ENCODE measurements at places on chromosomes 16 and 17.

DNA sequence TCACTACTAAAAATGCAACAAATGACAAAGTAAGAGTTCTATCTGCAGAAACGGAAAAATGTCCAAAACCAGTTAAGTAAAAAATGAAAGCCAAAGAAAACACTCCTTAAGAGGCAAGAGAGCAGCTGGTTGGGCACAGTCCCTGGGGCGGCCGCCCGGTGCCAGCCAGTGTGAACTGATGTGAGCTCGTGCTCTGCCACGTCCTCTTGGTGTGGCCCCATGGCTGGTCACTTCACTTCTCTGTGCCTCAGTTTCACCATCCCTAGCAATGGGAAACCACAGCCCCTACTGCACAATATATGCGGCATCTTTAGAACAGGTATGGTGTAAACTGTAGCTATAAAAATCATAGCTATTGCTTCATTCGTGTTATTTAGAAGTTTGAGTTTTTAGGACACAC, 21.2 kb downstream of the USP36 start:
- DNase-seq, result no peak

- DNase-seq, result peak; percentile 67
These were observed 6.4 kb upstream of the SOCS3 start for GRCh38 chr17:78366109-78366848.

GRCh38 chr17:73760439-73760758, 116.2 kb upstream of the SDK2 start:
- DNase-seq, result no peak

DNA sequence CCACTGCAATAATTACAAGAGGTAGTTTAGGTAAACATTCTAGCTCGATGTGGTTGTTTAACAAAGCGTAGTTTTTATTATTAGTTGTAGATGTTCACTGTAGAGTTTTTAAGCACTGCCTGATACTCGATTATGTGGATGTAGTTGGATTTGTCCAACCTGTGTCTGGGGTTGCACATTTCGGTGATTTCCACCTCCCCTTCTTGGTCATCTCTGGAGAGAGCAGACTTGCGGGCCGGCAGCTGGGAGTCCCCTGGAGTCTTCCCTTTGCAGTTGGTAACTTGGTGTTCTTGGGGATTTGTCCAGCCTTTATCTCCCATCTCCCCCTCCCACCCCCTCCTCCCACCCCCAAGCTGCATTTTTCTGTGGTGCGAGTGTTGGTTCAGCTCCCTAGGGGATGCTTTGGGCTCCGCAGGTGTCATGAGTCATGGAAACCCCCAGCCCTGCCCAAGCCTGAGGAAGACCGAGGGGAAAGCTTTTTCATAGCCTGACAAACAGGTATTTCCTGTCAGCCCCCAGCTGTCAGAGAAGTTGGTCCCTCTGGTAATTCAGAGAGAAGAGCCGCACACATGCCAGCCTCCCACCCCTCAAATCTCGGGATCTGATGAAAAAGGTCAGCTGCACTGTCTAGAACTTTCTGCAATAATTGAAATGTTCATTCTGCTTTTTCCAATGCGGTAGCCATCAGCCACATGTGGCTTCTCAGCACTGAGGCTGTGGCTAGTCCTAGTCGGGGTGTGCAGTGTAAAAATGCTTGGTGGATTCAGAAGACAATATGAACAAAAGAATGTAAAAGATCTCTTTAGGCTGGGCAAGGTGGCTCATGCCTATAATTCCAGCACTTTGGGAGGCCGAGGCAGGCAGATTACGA, 50.3 kb downstream of the KSR1 start:
- DNase-seq, result peak; percentile 9

DNA sequence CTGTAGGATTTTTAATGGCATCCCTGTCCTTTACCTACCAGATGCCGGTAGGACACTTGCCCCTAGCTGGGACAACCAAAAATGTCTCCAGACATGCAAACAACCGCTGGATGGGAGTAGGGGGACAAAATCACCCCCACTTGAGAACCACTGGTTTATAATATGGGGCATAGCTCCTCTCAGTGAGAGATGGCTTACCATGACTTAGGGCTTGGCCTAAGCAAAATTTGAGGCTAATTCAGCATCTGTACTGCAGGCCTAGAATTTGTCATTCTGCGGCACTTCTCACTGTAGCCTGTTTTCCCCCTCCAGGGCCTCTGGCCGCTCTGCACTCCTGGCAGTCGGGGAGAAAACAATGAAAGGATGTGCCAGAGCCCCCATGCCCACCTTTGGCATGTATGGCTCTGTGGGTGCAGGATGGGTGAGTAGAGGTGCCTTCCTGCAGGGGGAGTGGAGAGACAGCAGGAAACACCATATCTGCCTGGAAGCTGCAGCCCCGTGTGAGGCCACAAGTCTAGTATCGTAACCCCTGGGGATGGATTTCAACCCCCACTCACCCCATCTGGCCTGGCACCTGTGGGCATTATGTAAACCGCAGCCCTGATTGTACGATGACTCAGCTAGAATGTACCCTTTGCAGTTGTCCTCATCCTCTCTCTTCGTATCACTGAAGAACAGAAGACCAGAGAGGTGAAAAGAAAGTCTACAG, 268.1 kb downstream of the SOX9 start:
- DNase-seq, result peak; percentile 55

GRCh38 chr17:56172517-56172982, 19.3 kb downstream of the ANKFN1 start:
- peak; percentile 55 for DNase-seq

- no peak for DNase-seq
These were observed 31.2 kb downstream of the RPA1 start for GRCh38 chr17:1860978-1861377.

DNA sequence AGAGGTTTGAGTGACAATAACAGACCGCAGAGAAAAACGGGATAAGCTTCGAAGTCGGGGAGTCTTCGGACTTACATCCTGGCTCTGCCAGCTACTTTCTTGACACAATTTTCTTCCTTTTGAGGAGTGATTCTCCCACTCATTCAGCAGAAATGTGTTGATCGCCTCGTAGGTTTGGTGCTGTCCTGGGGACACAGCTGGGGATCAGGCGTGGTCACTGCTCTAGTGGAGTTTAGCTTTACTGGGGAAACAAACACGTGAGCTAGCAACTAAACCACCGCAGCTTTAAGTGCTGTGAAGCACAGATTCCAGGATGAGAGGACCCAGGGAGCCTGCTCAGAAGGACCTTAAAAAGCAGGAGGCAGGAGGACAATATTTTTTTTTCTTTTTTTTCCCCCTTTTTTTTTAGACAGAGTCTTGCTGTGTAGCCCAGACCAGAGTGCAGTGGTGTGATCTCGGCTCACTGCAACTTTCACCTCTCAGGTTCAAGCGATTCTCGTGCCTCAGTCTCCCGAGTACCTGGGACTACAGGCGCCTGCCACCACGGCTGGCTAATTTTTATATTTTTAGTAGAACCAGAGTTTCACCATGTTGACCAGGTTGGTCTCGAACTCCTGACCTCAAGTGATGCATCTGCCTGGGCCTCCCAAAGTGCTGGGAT, 858 bp downstream of the NUBP1 start:
- DNase-seq, result peak; percentile 77

DNA sequence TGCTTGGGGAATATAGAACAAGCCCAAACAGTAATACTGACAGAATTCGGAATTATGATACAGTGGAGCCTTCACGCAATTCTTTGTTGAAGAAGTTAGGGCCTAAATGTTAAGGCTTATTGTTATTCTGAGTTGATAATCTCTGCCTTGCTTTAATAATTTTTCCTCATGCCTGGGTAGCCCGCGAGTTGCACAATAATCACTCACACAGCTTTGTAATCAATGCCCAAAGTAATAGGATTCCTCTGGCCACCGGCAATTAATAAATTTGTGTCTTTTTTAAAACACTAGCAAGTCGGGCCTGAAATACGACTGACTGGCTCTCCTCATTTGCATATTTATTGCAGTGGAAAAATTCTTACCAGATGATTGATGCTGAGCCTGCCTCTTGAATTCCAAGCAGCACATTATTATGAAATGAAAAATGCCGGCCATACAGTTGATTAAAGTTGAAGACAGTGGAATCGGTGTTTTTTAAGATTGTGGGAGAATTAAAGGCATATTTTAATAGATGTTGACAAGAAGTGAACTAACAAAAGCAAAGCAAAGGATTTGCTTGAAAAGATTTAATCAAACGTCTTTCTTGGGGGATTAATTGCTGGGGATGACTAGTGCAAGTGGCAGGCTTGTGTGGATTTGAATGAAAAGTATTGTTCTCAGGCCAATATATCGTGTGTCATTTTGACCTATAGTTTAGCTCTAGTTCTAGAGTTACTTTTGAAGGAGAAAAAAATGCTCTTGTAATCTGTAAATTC, 30.2 kb downstream of the AATF start:
- DNase-seq, result peak; percentile 32

DNA sequence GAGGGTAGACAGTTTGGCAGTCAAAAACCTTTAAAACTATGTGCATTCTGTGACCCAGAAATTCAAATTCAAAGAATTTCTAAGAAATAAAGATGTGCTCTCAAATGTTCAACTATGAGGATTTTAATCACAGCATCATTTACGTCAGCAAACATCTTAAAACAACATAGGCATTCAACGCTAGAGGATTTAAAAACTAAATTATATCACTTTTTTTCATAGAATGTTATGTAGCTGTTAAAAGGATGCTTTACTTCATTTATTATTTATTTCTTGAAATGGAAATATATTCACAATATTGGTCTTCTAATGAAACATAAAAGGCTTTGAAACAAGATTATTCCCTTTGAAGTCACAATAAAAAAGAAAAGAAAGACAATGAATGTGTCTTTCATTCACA, 3.6 kb downstream of the GLP2R start:
- DNase-seq, result no peak

GRCh38 chr17:4657678-4658077, 16.2 kb upstream of the ALOX15 start:
- no peak for DNase-seq

- DNase-seq, result no peak
These were observed 31.4 kb upstream of the SPNS2 start for GRCh38 chr17:4467287-4467686.

- DNase-seq, result no peak
These were observed 90.1 kb upstream of the CDC42EP4 start for GRCh38 chr17:73401911-73402310.

DNA sequence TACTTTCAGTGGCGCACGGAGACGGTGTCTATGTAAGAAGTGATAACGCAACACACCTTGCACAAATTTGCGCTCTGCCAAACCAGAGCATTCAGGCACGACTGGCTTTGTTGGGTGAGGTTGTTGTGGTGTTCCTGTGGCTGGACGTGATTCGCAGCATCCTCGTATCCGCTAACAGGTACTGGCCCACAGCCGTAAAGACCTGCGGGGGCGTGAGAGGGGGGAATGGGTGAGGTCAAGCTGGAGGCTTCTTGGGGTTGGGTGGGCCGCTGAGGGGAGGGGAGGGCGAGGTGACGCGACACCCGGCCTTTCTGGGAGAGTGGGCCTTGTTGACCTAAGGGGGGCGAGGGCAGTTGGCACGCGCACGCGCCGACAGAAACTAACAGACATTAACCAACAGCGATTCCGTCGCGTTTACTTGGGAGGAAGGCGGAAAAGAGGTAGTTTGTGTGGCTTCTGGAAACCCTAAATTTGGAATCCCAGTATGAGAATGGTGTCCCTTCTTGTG, 510.9 kb downstream of the KCNJ18 start:
- DNase-seq, result no peak

All from EH (cell line).